ENCODE measurements at places on chromosomes 12 and 14.

DNA sequence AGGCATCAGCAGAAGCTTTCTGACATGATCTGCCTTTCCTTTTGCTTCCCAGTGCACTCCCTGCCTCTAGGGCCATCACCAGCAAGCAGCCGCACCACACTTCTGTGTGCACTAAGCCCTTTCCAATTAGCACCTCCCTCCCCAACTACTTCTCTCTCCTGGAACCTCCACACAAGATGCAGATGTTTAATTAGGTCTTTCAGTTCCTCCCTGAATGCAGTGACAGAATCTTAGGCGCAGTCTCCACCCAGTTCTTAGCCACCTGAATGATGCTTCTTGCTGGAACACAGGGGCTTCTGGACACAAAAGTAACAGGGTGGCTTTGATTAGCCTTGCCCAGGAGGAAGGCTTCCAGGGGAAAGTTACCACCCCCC is 32.9 kb downstream of the NIN start:
- no peak for DNase-seq

DNA sequence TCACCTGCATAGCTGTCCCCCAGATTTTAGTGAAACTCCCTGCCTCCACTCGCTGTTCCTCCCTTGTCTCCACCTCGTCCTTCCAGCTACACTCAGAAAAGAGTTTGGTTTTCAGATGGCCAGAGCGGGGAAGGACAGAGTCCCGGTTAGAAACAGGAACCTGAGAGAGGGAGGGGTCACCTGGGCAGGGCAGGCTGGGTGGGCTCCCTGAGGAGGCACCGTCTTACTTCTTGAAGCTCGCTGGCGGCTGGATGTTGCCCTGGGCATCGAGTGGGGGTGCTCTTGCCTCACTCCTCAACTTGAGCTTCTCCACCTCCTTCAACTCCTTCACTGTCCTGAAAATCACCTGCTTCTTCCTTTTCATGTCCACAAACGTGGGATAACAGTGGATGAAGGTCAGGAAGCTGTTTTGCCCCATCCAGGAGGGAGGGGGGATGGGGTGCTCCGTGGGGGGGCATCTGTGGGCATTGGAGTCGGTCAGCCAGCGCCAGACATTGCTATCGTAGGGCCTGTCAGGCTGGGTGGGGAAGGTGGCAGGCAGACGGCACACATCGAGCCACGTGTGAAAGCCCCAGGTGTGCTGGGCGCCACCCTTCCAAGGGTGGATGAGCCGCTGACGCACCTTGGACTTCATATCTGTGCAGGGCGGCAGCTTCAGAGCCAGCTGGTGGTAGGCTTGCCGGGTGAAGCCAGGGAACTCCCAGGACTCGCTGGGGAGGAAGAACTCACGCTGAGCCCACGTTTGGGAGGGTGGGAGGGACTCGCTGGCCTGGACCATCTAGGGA is 2.0 kb downstream of the TEX52 start:
- DNase-seq, result no peak

- DNase-seq, result no peak
Observed at GRCh38 chr12:12936983-12937491, 14.9 kb downstream of the GPRC5D start.

GRCh38 chr14:44995770-44996294 is 33.8 kb downstream of the TOGARAM1 start:
- no peak for DNase-seq

DNA sequence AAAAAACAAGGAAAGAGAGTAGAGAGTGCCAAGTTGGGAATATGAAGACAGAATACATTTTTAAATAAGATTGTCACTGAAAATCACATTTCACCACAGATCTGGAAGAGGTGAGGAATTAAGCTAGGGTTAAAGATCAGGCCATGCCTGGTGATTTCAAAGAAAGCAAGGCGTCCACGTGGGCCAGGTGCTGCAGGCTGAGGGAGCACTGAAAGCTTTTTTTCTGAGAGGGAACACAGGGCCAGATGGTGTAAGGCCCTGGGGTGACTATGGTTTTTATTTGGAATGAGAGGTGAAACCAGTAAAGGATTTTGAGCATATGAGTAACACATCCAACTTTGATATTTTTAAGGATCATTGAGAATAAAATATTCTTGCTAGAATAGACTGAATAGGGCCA is 20.9 kb downstream of the SYT1 start:
- no peak for DNase-seq

DNA sequence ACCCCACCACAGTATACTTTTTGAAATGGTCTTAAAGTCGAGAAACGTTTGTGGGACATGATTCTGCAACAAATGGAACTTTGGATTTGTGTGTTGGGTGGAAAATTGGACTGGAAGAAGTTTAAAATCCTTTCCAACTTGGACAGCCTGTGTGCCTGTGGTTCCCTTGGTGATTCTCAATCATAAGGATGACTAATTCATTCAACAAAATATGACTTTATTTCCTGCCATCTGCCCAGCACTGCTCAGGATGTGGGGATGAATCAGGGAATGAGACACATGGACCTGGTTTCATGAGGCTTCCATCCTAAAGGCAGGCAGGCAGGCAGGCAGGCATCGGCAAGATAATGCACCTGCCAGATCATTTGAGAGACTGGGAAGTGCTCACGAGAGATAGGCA is 57.3 kb upstream of the TMEM132D start:
- no peak for DNase-seq

- DNase-seq, result no peak
Observed at GRCh38 chr14:65964366-65964765, 521.8 kb upstream of the CCDC196 start.

GRCh38 chr12:64729909-64730587 is 29.2 kb downstream of the GNS start:
- no peak for DNase-seq

- DNase-seq, result no peak
Observed at GRCh38 chr12:21849878-21850277, 75.4 kb upstream of the KCNJ8 start.

DNA sequence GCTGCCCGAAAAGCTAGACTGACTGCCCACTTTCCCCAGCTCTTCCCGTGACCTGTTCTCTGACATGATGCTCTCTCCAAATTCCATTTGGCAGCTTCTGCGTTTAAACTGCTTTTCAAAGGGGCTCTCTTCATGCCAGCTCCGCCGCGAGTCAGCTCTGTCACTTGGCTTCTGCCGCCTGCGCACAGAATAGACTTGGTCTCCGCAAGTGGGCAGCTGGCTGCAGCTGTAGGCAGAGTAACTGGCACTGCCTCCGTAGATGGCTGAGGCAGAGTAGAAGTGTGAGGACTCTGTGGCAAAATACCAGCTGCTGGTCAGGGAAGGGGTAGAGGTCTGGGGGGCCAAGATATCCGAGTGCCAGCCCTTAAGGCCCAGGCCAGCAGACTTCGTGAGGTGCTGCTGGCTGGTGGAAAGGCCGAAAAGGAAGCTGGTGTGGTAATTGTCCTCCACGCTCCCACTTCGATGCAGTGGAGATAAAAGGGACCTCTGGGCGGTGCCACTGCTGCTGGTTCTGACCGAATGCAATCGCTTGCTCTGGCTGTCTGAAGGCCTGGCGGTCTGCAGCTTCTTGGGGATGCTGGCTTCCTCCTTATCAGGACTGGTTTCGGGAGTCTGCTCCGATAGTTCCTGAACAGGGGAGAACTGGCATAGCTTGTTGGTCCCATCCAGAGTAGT is 85.7 kb downstream of the DUSP16 start:
- no peak for DNase-seq

GRCh38 chr12:100184549-100185145 is 16.0 kb upstream of the ACTR6 start:
- no peak for DNase-seq

GRCh38 chr14:75280291-75280830 is 1.7 kb downstream of the FOS start:
- DNase-seq, result no peak

DNA sequence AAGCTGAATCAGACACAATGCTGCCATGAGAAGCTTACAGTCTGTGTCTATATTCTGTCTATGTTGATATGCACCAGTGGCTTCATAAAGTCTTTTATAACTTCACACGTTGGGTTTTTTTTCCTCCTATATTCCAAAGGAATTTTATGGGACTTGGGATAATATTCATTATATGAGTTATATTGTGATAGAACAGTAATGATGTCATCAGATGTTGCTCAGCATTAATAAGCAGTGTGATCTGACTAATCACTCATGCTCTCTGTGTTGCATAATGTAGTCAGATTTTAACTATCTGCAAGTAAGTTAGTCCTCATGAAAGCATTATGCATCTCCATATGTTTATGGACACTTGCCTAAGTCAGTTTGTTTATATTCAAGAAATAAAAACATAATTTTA is 159.6 kb downstream of the PLCZ1 start:
- DNase-seq, result no peak

DNA sequence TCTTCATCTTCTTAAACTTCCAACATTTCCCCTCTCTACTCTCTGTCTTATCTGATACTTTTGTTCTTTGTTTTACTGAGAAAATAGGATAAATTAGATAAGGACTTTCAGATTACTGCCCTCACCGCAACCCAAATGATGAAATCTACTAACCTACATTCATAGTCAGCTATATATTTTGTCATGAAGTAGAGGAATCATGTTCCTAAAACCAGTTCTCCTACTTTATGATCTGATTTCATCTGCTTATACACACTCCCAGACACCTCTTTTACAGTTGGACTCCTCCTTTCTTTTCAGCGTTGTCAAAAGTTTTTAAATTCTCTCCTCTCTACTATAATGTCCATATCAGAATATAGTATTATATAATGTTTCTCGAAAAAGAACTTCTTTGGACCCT is 29.7 kb downstream of the MGAT4C start:
- DNase-seq, result no peak

DNA sequence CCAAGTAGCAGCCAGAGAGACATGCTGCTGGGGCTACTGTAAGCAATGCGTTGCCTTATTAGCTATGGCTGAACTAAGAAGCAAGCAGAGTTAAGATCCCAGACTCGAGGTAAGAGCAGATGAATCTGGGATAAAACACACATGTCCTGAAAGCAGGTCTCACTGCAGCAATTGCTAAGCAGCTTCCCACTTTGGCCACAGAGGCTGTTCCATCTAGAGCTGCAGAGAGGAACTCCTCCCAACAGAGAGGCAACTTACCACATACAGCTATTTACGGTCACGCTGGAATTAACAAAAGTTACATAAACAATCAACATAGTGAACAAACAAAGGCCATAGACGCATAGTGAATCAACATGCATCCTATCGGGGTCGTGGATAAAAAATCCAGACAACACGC is 90.2 kb downstream of the KSR2 start:
- DNase-seq, result no peak

Measured in activated T-helper 1 cell treated with anti-CD3 and anti-CD28 coated beads, Interleukin-2, amount 50 U/mL, for 16 hours (primary cell).